ENCODE measurements at places on chromosomes 3 and 15.

DNA sequence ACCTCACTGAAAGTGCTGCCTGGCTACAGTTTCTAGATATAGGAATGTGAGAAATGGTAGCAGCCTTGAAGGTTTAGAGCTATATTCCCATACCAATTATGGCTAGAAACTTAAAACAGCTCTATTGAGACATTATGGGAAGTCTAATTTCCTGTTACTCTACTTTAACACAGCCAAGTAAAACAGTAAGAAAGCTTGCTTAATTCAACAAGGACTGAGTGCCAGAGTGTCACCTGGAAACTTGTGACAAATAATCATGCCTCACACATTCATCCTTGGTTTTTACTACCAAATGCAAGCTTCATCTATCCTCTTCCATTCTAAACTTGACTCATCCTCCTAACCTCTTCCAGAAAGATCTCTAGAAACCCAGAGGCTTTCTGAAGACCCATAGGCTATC, 41.7 kb downstream of the UBE3A start:
- DNase-seq, result no peak

DNA sequence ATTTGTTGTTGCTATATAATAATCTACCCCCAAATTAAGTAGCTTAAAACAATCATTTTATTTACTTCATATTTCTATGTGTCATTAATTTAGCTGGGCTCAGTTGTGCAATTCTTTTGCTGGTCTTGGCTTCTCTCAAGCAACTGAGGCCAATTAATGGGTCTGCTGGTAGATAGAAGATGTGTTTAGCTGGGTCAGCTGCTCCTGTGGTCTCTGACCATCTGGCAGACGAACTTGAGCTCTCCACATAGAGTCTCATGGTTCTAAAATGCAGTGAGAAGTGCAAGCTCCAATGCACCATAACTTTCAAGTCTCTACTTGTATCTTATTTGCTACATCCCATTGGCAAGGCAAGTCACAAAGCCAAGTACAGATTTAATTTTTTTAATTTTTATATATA, 515.6 kb downstream of the ZIC1 start:
- DNase-seq, result no peak

- DNase-seq, result peak; percentile 49
Observed at GRCh38 chr3:43319376-43319775, 33.0 kb downstream of the SNRK start.

GRCh38 chr3:48985831-48986376, 4.1 kb upstream of the P4HTM start:
- no peak for DNase-seq

DNA sequence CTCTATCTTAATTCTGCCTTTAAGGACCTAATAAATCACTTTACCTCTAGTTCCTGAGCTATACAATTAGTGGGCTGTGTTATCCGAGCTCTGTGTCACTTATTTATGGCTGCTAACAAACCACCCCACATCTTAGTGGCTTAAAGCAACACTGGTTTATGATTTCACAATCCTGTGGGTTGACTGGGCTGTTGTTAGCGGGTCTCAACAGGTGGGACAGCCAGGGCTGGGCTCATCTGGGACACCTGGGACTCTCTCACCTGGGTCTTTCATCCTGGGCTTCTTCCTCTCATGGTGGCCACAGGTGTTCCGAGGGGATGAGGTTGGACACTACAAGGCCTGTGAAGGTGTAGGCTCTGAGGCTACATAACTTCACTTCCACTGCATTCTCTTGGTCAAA, 35.8 kb upstream of the CHST2 start:
- DNase-seq, result no peak

DNA sequence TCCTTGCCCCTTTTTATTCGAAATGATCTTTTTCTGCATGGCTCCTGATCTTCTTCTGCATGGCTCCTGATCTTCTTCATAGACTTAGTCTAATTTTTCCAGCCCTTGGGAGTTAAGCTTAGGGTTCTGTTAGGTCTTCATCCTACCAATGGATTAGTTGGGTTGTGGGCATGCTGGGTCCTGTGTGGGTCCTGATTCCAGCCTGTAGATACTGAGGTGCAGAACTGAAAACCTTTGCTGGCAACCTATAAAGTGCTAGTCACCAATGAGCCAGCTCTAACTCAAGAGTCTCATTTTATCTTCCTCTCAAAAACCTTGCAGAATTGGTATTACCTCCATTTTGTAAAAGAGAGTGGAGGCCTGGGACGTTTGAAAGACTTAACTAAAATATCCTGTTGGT, 229.2 kb downstream of the CLSTN2 start:
- DNase-seq, result no peak
